ENCODE measurements at places on chromosomes 1 and 21.

GRCh38 chr1:220093361-220094015 is 444 bp upstream of the IARS2 start:
- no peak for DNase-seq

- DNase-seq: no peak
Measured at GRCh38 chr1:88134983-88135921, 548.8 kb upstream of the PKN2 start.

- DNase-seq: peak; percentile 86
Measured at GRCh38 chr1:88891318-88891950, at the start of gene GTF2B. TSS of gene GTF2B (minus strand) at chr1:88891567. CDS start at chr1:88891499, 68 bp downstream.

- DNase-seq: no peak
Measured at GRCh38 chr1:210394281-210394821, 65.6 kb downstream of the HHAT start.

DNA sequence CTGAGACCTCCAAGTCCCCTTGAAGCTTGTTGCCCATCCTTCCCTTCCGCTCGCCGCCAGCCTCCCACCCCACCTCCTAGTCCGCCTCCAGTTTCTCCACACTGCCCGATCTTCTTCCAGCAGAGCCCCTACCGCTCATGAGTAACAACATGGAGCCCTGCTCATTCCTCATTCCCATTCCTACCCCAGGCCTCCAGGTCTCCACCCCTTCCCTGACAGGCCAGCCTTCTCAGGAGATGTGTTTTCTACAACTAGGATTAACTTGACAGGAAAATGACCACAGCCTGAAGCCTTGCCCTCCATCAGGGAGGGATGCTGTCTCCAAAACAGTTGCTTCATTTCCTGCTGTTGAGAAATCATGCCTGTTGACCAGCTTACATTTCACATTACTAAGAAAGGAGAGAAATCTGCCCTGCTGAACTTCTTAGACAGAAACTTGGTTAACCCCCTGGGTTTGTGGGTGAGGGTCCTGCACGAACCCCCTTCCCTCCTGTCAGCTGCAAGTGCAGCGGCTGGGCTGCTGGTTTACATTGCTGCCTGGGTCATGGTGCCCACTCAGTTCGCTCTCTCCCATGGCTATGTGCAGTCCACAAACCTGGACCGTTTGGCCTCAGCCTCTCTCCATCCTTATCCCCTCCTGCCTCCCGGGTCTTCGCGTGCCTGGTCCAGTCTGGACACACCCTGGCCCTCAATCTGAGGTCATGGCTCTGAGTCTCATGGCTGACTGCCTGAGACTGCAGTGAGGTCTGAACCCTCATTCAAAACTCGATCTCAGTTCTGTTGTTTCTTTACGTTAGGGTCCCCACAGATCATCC is 16.1 kb upstream of the CHI3L1 start:
- no peak for DNase-seq

- DNase-seq: no peak
Measured at GRCh38 chr1:240499012-240499411, 112.9 kb downstream of the GREM2 start.

DNA sequence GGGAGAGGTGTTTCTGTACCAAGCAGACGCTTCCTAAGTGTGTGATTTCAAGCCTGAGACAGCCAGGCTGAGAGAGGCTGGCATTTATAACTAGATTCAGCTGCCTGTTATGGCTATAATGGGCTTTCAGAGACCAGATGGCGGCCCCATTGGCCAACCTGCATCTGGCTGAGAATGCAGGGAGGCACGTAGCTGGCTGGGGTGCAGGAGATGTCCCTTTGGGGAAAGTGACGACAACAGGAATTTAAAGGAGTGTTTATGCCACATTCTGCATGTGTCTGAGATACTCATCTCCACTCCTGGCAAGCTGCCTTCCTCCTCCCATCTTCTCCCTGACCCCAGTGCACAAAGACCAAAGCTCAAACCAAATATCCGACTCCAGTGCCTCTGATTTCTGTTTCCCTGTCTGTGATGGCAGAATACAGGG is 21.3 kb upstream of the CCDC190 start:
- no peak for DNase-seq

DNA sequence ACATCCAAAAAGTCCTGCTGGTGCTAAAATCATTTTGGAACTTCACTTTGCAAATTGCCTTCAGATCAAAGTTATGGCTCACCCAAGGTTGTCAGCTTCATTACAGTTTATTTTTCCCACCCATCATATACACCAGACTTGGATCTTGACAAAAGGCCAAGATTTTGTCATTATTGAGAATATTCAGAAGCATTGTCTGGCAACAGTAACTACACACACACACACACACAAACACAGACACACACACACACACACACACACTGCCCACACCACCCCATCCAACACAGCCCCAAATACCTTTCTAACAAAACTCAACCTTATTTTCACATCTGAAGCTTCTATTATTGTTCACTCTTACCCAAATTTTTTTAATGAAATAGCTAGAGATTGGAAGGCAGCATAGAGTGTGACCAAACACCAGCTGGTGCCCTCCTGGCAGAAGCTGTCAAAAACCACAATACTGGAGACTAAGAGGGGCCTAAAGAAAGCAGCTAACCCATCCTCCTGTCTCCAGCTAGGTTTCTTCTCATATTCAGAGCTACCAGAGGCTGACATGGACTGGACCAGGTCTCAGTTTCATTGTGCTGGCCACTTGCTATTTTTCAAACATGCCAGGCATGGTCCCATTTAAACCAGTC is 139.1 kb upstream of the ZC3H11B start:
- no peak for DNase-seq

- no peak for DNase-seq
Measured at GRCh38 chr21:16159213-16159970, 429.6 kb downstream of the USP25 start.

- no peak for DNase-seq
Measured at GRCh38 chr1:177561436-177561835, 390.7 kb downstream of the BRINP2 start.

- no peak for DNase-seq
Measured at GRCh38 chr1:2587071-2587859, 688 bp downstream of the PRXL2B start.

- DNase-seq: no peak
Measured at GRCh38 chr1:164759979-164760469, 201.0 kb downstream of the PBX1 start.

DNA sequence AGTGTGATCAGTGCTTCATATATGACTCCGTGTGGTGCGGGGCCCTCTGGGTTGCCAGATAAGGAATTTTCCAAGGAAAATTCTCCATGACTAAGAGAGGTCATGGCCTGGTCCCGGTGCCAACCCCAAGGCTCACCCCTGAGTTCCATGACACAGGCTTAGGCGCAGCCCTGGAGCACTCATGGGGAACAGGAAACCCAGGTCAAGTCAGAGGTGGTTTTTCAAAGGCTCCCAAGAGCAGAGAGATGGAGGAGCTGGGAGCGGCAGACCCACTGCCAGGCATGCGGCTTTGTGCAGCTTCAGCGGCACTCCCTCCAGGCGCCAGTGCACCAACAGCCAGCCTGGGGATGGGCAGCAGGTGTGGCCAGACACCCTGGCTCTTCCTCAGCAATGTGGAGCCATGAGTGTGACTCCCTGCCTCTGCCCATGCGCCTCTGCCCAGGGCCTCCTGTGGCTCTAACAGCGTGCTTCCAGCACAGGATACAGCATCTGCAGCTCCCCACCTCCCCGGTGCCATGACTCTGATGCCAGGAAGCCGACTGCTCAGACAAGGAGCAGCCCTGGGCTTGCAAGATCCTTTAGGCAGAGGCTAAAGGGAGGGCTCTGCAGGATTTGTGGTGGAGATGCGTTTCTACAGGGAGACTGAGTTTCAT is 47.3 kb downstream of the GPR161 start:
- no peak for DNase-seq

DNA sequence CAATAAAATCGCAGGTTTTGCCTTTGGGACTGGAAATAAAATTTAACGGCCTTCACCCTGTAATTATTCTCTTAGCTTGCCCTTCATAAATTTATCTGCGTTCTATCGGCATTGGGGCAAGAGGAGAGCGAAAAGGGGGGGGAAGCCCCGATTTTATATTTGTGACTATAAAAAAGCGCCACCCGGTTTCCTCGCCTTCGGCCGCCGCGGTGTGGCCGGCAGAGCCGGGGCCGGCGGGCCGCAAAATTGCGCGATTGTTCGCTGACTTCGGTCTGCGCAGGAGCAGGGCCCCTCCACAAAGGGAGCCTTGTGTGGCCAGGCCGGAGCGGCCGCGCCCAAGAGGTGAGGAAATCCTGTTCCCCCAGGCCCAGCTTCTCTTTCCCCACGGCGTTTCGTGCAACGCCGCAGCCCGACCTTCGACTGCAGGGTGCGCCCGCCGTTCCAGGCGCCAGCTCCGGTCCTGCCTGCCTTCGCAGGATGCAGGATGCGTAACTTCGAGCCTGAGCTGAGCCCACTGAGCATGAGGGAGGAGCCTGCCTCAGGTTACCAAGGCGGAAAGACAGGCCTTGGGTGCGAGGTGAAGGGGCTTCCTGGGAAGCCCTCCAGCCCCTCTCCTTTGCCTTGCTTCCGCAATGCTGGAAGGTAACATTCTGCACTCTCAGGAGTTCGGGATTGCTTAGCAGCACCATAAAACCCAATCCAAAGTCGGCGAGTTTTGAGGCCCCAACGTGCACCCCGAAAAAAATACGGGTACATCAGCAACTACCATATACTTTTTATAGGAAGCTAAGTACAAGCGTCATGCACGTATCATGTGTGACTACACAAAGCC is 4.9 kb upstream of the TBX15 start:
- DNase-seq: no peak

GRCh38 chr1:230831771-230832170 is 36.5 kb downstream of the C1orf198 start:
- no peak for DNase-seq

DNA sequence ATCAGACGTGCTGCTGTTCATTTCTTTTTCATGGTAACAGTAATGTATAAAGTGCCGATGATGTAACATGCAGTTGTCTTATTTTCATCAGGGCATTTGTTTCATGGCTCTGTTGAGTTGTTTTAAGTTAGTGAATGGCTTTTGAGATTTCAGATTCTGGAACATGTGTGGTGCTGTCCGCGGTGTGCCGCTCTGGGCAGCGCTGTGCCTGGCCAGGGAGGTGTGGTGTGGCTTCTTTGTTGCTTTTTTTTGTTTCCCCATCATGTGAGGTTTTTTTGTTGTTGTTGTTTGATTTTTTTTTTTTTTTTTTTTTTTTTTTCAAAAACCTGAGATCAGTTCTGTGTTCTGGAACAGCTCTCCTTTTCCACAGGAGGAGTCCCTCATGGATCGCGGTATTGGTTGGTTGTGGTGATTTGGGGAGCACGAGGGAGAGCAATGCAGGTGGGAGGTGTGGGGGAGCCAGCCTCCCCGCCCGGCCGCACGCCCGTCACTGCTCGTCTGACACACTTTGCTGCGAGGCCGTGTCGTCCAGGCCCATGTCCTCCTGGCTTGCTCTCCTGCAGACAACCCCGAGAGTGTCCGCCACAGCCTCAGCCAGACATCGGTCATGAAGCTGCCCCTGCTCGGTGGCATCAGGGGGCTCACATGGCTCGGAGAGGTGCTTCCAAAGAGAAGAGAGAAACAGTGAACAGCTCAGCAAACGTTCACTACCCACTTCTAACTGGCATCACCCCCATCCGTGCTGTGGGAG is 33.6 kb downstream of the NTPCR start:
- DNase-seq: no peak

DNA sequence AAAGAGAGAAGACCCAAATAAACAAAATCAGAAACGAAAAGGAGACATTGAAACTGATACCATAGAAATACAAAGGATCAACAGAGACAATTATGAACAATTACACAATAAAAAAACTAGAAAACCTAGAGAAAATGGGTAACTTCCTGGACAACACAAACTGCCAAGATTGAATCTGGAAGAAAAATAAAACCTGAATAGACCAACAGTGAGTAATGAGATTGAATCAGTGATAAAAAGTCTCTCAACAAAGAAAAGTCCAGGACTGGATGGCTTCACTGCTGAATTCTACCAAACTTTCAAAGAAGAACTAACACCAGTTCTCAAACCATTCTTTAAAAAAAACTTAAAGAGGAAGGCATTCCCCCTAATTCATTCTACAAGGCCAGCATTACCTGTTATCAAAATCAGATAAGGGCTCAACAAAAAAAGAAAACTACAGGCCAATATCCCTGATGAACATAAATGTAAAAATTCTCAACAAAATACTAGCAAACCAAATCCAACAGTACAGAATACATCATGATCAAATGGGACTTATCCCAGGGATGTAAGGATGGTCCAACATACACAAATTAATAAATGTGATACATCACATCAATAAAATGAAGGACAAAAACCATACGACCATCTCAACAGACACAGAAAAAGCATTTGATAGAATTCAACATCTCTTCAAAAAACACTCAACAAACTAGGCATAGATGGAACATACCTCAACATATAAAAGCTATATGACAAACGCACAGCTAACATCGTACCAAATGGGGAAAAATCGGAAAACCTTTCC is 119.9 kb downstream of the ACBD6 start:
- DNase-seq: no peak

GRCh38 chr1:179091691-179092165 is 9.9 kb downstream of the TOR3A start:
- DNase-seq: no peak

- no peak for DNase-seq
Measured at GRCh38 chr1:33763406-33763805, 100.5 kb upstream of the HMGB4 start.

GRCh38 chr1:169108863-169109560 is 2.5 kb downstream of the ATP1B1 start:
- DNase-seq: no peak

GRCh38 chr1:241999026-241999425 is at the start of gene MAP1LC3C:
TSS of gene MAP1LC3C (minus strand) at chr1:241999098. CDS start at chr1:241999008, 90 bp downstream.
- no peak for DNase-seq

DNA sequence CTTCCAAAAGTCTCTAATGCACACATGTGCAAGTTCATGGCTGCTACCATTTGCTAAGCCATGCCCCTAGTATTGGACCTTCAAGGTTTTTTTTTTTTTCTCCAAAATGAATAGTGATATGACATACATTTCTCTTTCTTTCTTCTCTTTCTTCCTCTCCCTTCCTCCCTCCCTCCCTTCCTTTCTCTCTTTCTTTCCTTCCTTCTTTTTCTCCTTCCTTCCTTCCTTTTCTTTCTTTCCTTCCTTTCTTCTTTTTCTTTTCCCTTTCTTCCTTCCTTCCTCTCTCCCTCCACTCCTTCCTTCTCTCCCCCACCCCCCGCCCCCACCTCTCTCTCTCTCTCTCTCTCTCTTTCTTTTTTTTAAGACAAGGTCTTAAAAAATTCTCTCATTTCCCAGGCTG is 3.4 kb upstream of the RNF187 start:
- DNase-seq: no peak

DNA sequence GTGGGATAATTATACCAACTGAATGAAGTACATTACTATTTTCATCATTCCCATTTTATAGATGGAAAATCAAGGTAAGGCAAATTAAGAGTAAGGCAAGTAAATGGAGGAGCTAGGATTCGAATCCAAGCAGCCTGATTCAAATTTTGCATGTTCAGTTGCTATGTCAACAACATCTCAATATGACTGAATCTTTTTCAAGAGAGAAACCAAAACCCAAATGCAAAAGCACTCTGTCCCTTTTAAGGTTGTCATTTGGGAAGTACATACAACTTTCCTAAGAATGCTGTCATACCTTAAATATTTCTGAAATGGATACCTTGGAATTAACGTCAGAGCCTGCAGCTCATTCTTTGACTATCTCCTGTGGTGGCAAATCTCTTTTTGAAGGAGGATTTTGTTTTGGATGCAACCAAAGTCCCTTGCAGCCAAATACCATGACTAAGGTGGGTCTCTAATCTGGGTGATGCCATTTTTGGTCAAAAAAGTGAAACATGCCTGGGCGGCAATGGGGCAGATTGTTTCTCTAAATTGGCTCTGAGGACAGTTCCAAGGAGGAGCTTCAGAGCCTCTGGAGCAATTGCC is 25.4 kb downstream of the ADAMTS1 start:
- no peak for DNase-seq

- DNase-seq: no peak
Measured at GRCh38 chr1:158078569-158079080, 85.2 kb downstream of the KIRREL1 start.

- no peak for DNase-seq
Measured at GRCh38 chr1:113530021-113530420, 139.7 kb downstream of the MAGI3 start.

Measured in stimulated activated CD8-positive, alpha-beta memory T cell treated with anti-CD3 and anti-CD28 coated beads, Interleukin-7, amount 100 ng/mL, for 24 hours (primary cell).